Sigmoid colon (tissue), 7 donors: ENCODE measurements at places on chromosomes 11 and 22.

DNA sequence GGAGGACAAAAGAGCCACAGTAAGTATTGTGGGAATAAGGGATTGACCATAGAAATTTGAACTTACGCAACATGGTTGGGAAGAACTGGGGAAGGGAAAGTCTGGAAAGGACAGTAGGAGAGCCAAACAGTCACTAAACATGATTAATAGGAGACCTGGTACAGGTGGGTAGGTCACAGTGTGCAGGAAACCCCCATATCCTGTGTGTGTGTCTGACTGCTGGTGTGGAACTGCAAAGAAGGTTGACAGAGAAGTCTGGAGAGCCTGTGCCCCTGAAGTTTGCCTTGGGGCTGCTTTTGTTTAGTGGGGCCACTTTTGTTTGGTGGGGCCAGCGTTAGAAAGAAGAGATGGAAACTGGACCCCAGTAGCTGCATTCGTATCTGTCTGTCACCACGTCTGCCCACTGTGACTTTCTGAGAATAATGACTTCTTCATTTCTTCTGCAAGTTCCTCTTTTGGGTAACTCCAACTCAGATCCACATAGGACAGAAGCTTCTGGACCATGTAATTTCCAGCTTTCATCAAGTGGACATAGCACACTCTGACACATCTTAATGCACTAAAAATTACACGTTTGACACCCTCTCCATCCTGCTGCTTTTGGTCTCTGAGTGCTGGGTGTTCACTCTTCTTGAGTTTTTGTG is 126.8 kb upstream of the RAG2 start:
- no peak for DNase-seq

DNA sequence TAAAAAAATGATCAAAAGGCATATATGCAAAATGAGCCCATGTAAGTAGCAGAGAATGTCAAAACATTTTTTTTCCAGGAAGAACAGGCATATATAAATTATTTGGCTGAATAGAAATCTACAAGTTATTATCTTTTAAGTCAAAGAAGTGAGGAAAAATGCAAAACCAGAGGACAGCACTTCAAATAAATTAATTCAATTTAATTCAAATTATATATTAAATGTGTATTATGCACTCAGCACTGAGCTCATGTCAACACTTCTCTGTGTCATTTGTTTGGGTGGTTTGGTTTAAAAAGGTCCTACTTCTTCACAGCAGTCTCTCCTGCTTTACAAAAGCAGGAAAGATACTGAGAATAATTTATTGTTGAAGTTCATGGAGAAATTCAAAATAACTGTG is 41.9 kb upstream of the PDGFD start:
- no peak for DNase-seq

DNA sequence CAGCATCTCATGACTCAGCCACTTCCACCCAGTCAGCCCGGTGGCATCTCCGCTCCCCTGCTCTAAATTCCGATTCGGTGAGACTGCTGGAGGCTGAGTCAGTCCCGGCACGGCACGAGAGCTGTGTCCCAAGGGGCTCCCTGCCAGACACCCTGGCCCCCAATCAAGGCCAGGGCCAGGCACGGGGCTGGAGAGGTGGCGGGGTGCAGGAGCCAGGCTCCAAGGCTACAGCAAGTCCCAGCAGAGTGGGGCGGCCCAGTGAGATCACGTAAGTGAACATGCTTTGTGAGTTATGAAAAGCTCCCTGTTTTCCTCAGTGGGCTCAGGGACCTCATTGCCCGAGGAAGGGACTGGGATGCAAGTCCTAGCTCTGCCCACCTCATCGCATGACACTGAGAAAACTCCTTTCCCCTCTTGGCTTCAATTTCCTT is 3.0 kb downstream of the C11orf68 start:
- peak; percentile 97 for DNase-seq

DNA sequence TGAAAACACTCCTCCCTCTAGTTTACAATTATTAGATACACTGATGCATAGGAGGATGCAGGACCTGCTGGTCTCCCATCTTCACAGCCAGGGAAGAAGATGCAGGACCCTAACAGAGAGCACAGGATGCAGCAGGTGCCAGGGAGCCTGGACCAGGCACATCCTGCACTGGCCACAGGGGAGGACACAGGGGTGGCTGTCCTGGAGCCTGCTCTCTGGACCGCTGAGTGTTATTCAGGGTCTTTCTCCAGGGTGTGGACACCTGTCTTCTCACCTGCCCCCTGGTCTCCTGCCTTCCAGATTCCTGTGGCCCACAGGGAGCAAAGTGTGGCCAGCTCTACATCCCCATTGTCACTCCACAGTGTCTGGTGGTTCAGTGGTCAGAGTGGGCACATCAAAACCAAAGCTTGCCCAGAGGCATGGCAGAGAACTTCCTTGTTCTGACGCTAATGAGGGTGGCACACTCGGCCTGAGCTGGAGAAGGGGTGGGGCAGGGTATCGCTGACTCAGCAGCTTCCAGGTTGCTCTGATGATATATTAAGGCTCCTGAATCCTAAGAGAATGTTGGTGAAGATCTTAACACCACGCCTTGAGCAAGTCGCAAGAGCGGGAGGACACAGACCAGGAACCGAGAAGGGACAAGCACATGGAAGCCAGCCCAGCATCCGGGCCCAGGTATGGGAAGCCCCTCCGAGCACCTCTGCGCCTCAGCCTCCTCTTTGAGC is at the start of gene APOBEC3A:
Gene APOBEC3A, plus strand, starts transcription at position 564 of the 725 bp plus-strand sequence. Its CDS starts 83 bp downstream, at position 647.
- DNase-seq, result no peak

- DNase-seq, result peak; percentile 95
Measured at GRCh38 chr11:1460396-1460985, 26.1 kb downstream of the MOB2 start.

- no peak for DNase-seq
Measured at GRCh38 chr11:66878474-66878873, 21.6 kb downstream of the LRFN4 start.

- DNase-seq, result peak; percentile 51
Measured at GRCh38 chr22:30869667-30870395, 98.7 kb downstream of the MORC2 start.

- DNase-seq, result no peak
Measured at GRCh38 chr11:1947592-1948237, 583 bp downstream of the MRPL23 start.

- DNase-seq, result peak; percentile 84
Measured at GRCh38 chr11:2700415-2701211, 819 bp upstream of the KCNQ1OT1 start.

DNA sequence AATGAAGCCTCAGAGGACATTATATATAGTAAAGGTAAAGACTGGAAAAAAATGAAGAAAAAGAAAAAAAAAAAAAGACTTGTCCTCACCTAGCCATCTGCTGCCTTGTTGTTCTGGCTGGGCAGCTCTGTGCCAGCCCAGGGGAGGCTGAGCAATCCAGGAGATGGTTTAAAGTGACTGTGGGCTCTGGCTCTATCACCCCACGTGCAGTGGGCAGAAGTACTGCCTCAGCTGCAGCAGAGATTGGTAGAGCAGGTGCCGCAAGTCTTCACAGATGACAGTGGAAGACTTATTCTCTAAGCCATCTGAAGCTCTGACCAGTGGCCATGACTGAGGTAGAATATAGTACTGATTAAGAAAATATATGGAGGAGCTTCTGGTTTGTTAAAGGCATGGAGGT is 62.2 kb downstream of the SGSM3 start:
- no peak for DNase-seq

GRCh38 chr11:31509051-31509428 is 382 bp downstream of the IMMP1L start:
- DNase-seq, result no peak

DNA sequence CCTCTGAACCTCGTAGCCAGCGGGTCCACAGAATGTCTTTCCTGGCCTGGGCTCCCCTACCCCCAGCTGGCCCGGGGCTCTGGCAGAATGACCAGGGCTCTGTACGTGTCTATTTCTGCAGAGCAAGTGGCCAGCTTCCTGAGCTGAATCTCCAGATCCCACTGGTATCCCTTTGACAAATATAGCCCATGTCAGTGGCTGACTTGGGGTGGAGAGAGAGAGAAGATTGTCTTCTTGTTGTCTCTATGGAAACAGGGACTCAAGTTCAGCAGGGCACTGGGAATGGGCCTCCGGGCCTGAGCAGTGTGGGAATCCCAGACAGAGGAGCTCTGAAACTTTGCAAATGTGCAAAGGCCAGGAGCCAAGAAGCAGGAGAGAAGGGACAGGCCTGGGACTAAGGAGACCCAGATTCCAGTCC is 33.9 kb downstream of the ANO1 start:
- no peak for DNase-seq

DNA sequence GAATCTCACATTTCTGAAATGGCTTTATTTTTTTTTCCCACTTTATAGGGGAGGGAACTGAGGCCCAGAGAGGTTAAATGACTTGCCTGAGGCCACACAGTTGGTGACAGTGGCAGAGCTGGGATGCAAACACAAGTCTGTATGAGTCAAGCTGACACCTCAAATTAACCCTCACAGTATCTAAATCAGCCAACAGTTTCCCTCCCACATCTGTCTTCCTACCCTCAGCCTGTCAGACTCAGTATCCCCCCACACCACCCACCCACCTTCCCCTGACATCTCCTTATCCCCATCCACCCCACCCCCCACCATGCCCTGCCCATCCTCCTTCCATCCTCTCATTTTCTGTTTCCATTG is 95.2 kb downstream of the TP53I11 start:
- DNase-seq, result no peak

GRCh38 chr11:2459016-2459725 is 14.4 kb downstream of the KCNQ1 start:
- DNase-seq, result no peak

- DNase-seq, result no peak
Measured at GRCh38 chr11:82174610-82175009, 559.1 kb downstream of the FAM181B start.

DNA sequence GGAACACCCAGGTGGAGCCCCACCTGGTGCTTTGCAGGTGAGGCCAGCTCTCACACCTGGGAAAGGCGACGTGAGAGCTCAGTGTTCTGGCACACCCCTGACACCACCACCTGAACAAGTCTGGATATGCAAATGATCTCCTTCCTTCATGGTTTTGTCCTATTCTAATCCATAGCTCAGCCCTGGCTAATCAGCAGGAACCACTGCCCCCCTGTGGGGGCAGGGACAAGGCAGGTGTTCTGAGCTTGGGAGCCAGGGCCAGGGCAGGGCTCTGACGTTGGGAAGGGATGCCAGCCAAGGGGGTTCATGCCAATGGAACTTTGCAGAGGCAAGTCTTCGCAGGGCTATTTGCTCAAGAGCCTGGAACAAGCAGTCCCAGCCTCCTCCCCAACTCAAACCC is 144.2 kb downstream of the TRIM29 start:
- no peak for DNase-seq

DNA sequence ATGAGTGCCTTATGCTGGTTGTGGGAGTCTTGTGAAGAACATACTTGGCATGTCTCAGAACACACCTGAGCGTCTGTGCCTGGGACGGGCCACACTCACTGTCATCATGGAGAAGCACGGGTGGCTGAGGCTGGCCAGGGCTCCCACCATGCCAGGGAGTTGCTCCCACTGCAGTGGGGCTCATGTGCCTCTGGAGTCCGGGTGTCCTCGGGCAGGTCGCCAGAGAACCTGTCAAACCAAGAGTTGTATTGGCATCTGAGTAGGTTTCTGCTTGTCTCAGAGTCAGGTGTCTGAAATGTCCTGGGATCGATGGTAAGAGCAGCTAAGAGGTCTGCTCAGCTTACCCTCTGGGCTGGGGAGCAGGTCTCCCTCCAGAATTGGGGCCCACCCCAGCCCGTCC is 92.1 kb downstream of the BCR start:
- DNase-seq, result no peak

DNA sequence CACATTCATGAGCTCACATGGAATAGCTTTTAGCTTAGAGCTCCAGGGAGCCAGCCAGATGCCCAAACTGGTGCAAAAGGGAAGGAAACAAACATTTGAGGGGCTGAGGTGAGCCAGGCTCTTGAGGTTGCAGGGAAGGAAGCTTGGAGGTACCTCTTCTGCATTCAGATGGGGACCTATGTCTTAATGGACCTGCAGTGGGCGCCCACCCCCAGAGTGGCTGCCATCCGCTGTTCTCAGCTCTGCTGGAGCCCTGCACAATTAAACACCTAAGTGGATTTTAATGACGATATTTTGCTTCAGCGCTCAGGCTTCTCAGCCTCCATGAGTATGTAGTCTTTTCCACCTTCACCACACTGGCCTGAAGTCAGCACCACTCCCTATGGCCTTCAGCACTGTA is 100.8 kb downstream of the LDLRAD3 start:
- no peak for DNase-seq

DNA sequence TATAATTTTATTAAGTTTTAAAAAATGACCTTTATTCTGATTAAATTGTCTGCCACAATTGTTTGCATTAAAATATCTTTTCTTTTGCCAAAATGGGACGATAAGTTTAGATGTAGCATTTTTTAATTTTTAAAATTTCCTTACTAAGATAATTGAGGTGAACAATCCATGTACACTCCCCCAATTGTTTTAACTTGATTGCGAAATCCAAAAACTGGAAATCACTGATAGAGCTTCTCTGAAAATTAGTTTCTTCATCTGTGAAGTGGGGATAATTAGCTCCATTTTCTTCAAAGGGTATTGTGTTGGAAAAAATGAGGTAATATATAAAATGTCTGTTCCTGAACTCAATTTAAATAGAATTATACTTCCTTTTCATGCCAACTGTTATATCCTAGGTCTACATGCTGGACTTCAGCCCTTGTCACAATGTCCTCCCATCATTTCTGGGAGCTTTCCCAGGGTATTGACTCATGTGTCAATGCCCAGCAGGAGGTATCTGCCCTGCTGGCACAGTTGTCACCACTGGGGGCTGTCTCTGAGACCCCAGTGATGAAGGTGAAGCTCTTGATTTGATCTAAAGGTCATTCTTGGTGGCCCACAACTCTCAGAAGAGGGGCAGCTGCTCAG is 28.7 kb upstream of the NAV2 start:
- no peak for DNase-seq

- DNase-seq, result no peak
Measured at GRCh38 chr11:76203131-76203925, 3.0 kb downstream of the WNT11 start.

GRCh38 chr22:47357493-47357892 is 595.0 kb downstream of the TBC1D22A start:
- DNase-seq, result no peak

DNA sequence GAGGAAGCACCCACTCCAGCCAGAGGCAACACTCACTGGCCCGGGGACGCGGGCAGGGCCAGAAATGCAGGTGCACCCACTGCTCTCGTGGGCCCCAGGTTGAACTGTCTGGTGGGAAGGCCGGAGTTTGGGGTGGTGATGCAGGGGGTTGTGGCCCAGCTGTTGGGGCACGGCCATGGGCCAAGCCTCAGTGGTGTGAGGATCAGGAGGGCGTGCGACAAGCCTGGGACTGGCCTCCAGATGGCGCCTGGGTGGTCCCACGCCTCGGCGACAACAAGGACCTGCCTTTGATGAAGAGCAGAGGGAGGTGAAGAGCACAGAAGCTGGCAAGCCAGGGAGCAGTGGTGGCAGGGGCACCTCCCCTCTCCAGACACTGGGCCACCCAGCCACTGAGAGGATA is 240.8 kb downstream of the BRD1 start:
- peak; percentile 53 for DNase-seq

- no peak for DNase-seq
Measured at GRCh38 chr11:77851503-77851902, 30.6 kb downstream of the AAMDC start.

GRCh38 chr11:100068116-100068515 is 619.0 kb upstream of the ARHGAP42 start:
- DNase-seq, result no peak
